ENCODE measurements at places on chromosomes 12 and 14. TPM values are rescaled to one million over a fixed set of nuclear protein-coding genes. Genes with fewer than 3 reads are reported as not detected.

GRCh38 chr12:85155791-85156190 lies 119.6 kb downstream of the LRRIQ1 start:
- DNase-seq: peak; percentile 20

GRCh38 chr14:71361874-71362273 lies 454.6 kb downstream of the PCNX1 start:
- DNase-seq: no peak

DNA sequence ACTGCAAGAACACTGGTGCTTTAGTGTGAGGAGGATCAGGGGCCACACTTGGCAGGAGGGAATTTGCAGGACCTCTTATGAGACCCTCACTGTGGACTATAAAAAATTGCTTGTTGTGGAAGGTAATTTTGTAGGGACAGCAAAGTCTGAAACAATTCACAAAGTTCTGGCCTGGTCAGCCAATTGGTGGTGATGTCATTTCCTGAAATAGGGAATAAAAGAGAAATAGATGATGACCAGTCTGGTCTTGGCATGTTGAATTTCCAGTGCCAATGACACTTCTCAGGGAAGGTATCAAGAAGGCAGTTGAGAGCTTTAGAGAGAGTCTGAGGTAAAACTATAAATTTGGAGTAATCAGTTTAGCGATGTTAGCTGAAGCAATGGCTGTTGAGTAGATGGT lies 129.3 kb upstream of the LMNTD1 start:
- peak; percentile 19 for DNase-seq

GRCh38 chr12:53051881-53052412 lies 2.1 kb downstream of the TNS2 start:
- DNase-seq: no peak

- DNase-seq: peak; percentile 14
Measured at GRCh38 chr12:81208187-81208911, 130.5 kb downstream of the ACSS3 start.

- DNase-seq: no peak
Measured at GRCh38 chr14:66233591-66233990, 252.6 kb upstream of the CCDC196 start.

DNA sequence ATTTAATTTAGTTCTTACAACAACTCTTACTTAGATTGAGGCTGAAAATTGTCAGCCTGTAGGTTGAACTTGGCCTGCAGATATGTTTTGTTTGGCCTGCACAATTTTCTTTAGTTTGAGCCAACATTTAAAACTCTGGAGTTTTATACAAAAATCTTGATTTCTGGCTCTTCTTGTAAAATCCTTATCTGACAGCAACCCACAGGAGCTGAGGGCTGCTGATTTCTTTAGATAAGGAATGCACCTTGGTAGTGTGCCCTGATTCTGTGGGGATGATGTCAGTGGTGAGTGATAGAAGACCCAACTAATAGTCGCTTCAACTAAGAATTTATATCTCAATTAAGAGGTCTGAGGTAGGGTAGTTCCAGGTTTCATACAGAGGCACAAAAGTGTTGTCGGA lies 49.5 kb downstream of the SOCS2 start:
- no peak for DNase-seq

DNA sequence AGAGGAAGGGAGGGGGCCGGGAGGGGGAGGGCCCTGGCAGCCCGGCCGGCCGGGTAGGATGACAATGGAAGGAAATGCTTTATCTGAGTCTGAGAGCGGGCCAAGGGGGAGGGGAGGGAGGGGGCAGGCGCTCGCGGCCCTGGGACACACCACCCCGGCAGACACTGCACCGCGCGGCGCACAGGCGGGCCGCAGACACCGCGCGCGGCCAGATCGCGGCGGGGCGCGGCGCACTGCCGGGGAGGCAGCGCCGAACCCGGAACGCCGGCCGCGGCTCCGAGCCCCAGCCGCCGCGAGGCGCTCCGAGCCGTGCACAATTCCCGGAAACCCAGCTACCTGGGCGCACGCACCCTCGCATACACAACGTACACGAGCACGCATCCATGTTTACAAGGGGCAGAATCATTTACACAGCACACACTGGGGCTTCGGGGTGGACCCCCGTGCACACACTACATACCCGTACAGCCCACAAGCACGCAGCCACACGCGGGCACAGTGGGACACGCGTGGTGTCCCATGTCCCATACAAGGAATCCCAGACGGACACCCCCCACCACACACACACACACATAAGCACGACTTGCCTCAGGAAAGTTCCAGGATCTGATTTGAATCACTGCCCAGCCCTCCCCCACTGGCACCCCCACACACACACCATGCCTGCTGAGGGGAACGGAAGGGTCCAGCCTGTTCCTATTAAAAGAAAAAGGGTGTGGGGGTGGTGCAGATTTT lies at the start of gene HDAC7:
TSS of gene HDAC7 (minus strand) at position 8 of the 735 bp plus-strand sequence. CDS start 118 bp downstream, outside the sequence.
- peak; percentile 82 for DNase-seq

- no peak for DNase-seq
Measured at GRCh38 chr14:66540038-66540437, 32.1 kb downstream of the GPHN start.

- DNase-seq: peak; percentile 17
Measured at GRCh38 chr14:97198813-97199212, 401.6 kb downstream of the VRK1 start.

GRCh38 chr12:101824831-101825230 lies 5.9 kb downstream of the GNPTAB start:
- DNase-seq: no peak

MOK gene
- total RNA-seq: 36.6 TPM

MYH7 gene
- total RNA-seq: not detected

KLRD1 gene
- not detected for total RNA-seq

Measured in HT1080 (cell line).